Stimulated activated CD4-positive, alpha-beta T cell treated with anti-CD3 and anti-CD28 coated beads, Interleukin-1b, Interleukin-23, amount 100 ng/mL, for 48 hours (primary cell): ENCODE measurements at places on chromosomes 11 and 22.
A peak's percentile ranks its signal among the peaks of the same experiment; 100 is the strongest.

GRCh38 chr11:102116453-102117205 is 6.4 kb downstream of the YAP1 start:
- no peak for DNase-seq

DNA sequence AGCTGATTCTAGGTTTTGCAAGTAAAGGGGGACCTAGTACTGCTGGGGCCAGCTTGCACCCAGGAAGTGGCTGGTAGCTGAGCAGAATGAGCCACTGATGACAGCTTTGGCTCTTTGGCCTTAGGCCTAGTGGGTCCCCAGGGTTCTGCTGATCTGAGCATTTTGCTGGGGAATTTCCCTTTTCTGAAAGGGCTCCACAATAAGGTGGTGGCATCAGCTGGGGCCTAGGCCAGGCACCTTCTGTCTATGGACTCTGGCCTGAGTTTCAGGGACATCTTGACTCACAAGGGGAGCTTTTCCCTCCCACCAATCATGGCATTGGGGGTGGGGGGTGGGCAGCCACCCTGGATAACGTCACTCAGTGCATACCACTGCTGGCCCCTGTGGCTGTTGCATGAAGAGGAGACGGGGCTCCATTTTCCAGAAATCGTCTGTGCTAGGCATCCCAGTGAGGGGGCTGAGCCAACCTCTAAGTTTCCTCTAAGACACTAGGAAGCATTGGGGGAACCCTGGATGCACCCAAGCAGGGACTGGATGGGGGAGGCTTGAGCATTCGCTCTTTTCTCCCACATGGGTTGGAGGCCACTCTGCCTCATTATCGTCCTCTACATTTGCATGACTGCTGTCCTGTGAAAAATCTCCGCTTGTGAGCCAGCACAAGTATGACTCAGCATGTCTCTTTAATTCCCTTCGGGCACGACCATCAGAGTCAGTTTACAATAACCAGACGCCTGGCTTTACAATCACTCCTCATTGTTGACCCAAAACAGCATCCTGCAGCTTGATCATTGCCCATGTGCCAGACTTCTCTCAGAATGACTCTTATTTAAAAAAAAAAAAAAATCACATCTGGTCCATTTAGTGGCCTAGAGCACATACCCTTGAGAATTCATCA is 145.0 kb upstream of the THY1 start:
- DNase-seq = no peak

- no peak for DNase-seq
These were observed 31.6 kb downstream of the TPST2 start for GRCh38 chr22:26558248-26558895.

DNA sequence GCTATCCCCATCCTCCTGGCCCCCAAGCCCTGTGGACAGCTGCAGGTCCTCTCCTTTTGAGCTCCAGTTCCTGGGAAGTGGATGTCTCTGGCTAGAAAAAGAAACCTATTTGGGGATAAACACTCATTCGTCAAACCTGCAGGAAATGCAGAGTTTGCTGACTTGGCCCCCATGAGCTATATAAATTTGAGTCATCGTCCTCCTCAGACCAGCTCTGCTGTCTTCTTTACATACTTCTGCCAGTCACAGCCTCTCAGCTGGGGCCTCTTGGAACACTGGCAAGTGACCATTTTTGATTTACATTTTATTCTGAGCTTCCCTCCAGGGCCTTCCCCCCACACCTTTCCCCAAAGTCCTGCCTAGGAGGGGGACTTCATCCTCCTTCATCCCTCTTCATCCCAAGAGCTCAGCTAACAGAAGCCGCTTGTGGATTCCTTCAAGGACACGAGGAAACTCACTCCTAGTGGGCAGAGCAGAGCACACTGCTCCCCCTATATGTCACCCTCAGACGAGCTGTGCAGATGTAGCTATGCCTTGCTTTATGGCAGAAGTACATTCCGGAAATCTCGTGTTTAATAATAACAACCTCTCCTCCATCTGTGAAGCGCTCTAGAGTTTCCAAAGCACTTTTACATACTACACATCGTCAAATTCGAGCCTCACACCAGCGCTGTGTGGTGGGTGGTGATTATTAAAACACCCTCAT is 131.8 kb downstream of the FEZ1 start:
- DNase-seq = no peak

GRCh38 chr11:34358728-34359547 is 1.1 kb upstream of the ABTB2 start:
- peak; percentile 69 for DNase-seq

DNA sequence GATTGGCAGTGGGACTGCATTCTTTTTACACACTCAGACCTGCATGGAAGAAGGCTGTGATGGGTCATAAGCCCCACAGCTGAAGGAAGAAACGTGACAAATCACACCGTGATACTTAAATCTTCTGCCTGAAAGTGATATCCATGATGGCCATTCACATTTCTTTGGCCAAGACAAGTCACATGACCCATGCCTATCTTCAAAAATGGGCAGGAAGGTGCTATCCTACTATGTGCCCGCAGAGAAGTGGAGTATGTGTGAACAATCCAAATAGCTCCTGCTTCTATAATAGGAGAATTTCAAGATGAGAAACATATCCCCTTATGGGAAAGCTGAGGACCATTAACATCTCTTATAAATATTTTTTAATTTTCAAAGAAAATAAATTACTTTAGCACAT is 56.6 kb upstream of the TEAD1 start:
- DNase-seq = no peak
